ENCODE measurements at places on chromosomes 12 and 14.

DNA sequence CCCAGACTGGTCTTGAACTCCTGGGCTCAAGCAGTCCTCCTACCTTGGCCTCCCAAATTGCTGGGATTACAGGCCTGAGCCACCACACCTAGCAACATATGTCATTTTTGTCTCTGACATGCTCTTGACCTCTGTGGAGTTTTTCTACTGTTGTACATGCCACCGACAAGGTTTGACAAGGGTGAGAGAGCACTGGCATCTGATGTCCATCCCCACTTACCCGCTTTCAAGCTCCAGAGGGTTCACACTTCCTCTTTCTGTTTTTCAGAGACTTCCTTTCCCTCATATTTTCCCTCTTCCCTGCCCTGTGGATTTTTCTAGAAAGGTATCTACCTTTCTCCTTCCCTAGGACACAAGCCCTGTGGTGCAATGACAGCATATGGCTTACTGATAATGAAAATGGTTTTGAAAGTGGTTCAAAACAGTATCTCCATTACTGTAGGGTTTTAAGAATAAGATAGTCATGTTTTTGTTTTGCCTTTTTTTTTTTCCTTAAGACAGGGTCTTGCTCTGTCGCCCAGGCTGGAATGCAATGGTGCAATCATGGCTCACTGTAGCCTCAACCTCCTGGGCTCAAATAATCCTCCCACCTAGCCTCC, 27.7 kb upstream of the PLEKHG3 start:
- DNase-seq, result no peak

GRCh38 chr14:58805605-58806409, 168.0 kb downstream of the DACT1 start:
- no peak for DNase-seq

GRCh38 chr12:49344486-49345050, 2.1 kb upstream of the DNAJC22 start:
- no peak for DNase-seq

DNA sequence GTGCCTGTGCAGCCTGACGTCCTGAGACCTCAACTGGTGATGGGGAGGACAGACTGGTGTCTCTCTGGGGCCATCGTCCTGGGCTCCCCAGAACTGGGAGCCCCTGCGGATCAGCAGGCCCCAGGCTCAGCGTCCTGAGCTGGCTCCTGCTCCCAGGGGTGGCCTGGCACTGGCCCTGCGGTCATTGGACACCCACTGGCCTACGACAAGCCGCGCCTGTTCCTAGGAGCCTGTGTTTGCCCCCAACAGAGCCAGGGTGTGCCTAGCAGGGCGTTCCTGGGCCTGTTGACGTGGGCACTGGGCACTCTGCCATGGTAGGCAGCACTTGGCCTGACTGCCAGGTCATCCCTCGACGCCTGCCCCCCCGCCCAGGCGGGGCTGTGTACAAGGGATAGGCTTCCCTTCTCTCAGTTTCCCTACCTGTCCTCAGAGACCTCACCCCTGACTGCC, 8.4 kb downstream of the ADSS1 start:
- no peak for DNase-seq

DNA sequence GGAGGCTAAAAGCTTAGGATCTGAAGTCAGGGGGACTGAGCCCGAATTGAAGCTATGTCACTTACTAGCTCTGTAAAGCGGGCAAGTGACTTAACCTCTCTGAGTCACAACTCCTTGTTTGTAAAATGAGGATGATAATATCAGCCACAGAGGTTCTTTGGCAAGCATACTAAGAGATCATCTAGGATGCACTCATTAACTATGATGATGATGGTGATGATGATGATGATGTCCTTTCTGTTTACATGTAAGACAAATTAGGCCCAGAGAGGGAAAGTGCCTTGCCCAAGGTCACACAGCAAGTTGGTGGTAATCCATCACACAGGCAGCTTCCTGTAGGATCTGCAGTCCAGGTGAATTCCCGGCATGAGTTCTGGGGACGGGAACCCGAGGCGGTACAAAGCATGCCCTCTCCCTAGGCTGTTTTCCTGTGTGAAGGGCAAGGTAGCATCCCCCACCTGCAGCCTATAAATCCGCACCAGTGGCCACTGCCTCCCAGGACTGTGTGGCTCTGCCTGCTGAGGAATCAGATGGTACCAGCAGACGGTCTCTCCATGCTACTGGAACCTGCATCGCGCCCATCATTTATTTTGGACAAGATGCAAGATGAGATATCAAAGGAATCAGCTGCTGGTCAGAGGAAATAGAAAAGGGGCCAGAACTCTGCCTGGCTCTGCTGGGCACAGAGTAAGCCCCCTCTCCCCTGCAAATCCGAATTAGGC, 55.2 kb downstream of the MAP1LC3B2 start:
- DNase-seq, result no peak

- no peak for DNase-seq
Observed at GRCh38 chr12:47739979-47740378, 14.7 kb upstream of the ENDOU start.

DNA sequence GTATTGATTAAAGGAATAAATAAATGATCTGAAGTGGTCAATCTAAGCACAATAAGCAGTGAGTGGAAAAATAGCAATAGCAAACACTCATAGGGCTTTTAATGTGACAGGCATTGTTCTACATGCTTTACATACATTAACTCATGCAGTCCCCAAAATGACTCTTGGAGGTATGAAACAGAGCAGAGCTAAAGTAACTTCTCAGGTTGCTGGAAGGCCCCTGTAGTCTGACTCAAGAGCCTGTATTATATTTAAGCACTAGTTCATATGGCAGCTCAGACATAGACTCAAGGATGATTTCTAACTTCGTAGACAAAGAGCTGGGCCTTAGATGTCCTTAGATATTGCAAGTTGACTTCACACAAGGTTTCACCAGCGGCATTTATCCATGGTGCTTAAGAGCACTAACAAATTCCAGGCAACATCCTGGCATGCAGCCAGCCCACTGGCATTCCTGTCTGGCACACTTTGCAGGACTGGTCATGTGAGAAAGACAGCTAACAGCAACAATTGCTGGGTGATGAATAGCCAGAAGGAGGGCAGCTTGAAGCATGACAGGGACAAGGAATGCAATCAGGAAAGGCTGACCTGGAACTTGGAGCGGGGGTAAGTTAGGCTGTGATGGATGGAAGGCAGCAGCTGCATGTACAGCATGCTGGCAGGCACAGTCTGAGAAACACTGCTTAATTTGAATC, 22.9 kb upstream of the KTN1 start:
- DNase-seq, result peak; percentile 68

DNA sequence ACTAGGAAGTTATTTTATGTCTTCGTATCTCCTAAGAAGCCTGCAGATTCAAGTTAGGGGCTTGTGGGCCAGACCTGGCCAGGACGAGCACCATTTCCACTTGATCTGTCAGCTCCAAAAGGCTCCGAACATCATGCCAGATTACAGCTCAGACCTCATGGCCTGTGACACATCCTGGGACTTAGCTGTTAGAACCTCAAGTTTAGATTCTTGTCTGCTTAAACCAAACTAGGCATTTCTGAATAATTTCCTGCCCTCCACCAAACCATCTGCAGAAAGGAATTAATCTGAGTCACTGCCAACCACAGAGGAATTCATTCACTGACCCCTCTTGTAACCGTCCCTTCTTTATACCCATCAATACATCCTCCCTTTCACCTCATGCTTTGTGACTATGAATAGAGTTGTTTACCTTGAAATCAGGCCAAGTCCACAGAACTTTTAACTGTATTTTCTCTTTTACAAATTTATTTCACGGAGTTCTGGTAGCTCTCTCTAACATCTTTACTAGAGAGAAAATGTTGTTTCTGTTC, 120.3 kb downstream of the FBXL14 start:
- no peak for DNase-seq

DNA sequence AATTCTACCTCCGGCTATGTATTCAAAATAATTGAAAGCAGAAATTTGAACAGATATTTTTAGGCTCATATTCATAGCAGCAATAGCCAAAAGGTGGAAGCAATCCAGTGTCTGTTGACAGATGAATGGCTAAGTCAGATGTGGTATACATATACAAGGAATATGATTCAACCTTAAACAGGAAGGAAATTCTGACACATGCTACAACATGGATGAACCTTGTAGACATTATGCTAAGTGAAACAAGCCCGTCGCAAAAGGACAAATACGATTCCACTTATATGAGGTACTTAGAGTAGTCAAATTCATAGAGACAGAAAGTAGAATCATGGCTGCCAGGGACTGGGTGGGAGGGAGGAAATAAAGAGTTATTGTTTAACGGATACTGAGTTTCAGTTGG, 331.6 kb downstream of the PCNX1 start:
- no peak for DNase-seq

GRCh38 chr12:130423991-130424857, 86.5 kb downstream of the PIWIL1 start:
- DNase-seq, result peak; percentile 34

- no peak for DNase-seq
Observed at GRCh38 chr14:99468836-99469592, 11.6 kb downstream of the SETD3 start.

GRCh38 chr12:107662484-107662883, 23.1 kb upstream of the PWP1 start:
- no peak for DNase-seq

- no peak for DNase-seq
Observed at GRCh38 chr14:73796893-73797542, 54.6 kb upstream of the PTGR2 start.

- no peak for DNase-seq
Observed at GRCh38 chr12:120774169-120774916, 48.7 kb downstream of the ACADS start.

- DNase-seq, result no peak
Observed at GRCh38 chr14:70281939-70282338, 77.5 kb downstream of the COX16 start.

GRCh38 chr14:74368441-74368840, 20.2 kb downstream of the VRTN start:
- no peak for DNase-seq

DNA sequence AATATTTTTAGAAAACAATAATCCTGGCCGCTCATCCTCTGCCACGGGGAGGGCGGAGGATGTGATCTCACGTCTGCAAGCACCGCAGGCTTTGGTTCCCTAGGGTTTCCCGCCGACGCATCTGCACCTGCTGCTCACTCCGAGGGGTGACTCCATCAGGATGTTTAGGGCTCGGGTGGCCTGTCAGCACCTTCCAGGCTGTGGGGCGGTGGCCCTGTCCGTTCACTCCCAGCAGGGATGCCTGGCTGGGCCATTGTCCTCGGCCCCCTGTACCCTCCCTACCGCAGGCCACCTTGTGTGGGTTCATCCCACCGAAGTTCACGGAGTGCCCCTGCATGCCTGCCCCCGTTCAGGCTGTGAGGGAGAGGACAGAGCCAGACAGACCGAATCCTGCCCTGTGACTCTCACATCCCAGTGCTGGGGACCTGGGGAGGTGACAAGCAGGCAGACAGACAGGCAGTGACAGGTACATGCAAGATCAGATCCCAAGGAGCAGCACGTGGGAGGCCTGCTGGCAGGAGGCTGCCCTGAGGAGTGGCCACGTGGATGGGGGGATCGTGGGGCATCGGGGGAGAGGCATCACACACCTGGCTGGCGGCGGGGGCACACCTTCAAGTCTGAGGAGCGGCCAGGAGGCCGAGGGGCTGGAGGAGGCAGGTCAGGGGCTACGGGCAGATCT, 112.6 kb downstream of the ADGRD1 start:
- no peak for DNase-seq

- no peak for DNase-seq
Observed at GRCh38 chr12:108605000-108605689, 7.3 kb upstream of the TMEM119 start.

GRCh38 chr14:85316701-85317410, 213.1 kb upstream of the FLRT2 start:
- DNase-seq, result no peak

DNA sequence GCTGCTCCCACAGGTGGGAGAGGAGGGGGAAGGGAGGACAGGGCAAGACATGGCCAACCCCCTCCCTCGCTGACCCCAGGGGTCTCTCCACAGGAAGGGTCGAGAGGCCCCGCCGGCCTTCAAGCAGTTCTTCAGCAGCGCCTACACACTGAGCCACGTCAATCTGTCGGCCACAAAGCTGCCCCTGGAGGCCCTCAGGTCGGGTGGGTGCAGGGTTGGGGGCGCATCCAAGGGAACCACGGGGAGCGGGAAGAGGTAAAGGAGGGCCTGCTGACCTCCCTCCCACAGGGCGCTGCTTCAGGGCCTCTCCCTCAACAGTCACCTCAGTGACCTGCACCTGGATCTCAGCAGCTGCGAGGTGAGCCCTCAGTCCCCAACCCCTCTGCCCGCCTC, 6.1 kb downstream of the CARMIL3 start:
- no peak for DNase-seq

DNA sequence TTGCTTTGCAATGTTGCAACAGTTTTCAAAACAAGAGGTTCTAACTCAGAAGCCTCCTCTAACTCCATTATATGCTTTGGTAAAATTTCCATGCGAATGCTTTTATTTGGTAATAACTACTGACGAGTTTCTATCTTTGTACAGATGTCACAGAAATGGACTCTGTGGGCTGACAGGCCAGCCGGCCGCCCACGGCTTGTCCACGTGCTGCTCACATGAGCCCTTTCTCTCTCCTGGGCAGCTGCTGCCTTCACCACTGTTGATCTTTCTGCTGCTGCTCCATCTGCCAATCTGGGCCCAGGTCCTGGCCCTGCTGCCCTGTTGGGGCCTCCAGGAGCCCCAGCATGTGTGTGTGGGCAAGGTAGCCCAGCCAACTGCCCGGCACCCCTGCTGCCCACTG, 168.2 kb upstream of the TMEM132C start:
- no peak for DNase-seq

DNA sequence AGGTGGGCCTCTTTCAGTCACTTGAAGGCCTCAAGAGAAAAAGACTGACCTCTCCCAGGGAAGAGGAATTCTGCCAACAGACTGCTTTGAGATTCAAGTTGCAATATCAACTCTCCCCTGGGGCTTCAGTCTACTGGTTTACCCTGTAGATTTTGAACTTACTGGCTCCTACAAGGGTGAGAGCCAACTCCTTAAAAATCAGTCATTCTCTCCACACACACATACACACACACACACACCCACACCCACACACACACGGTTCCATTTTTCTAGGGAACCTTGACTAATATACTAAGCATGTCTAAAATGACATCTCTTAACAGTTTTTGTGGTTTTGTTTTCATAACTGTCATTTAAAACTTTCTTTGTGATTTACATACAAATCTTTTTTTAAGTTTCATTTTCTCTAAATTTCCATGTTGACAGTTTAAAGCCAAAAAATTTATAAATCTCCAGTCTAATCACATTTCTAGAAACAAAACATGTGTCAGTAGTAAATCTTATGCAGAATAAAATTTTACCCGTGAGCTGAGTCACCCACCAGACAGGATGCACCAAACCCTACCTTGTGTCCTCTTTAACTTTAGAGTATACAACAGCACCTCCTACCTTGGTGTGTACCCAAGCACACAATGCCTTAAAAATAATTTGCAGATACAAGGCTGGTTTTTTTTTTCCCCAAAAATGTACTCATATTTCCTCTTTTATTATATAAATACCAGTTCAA, 394.6 kb downstream of the AEBP2 start:
- no peak for DNase-seq

- no peak for DNase-seq
Observed at GRCh38 chr12:93825931-93826555, 148.9 kb downstream of the CRADD start.

GRCh38 chr12:90959538-90960139, 4.7 kb upstream of the CCER1 start:
- DNase-seq, result no peak

- DNase-seq, result no peak
Observed at GRCh38 chr12:114229150-114229549, 176.8 kb downstream of the TBX5 start.

- no peak for DNase-seq
Observed at GRCh38 chr12:91441993-91442952, 259.7 kb upstream of the DCN start.

- peak; percentile 37 for DNase-seq
Observed at GRCh38 chr12:52264435-52264825, 10.0 kb upstream of the KRT86 start.
